ENCODE measurements at places on chromosomes 7 and 10.

DNA sequence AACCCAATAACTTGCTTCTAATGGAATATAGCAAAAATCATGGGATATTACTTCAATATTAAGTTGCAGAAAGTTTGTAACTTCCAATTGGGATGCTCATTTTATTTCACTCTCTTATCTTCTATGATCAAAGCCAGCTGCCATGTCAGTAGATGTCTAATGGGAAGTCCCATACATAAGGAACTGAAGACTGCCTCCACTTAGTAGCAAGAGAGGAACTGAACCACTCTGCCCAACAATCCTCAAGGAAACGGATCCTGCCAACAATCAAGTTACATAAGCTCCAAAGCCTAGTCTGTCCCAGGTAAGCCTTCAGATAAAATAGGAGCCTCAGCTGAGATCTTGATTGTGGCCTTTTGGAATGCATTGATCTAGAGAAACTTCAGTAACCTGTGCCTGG, 431.5 kb upstream of the PCDH15 start:
- DNase-seq: no peak

GRCh38 chr10:6486309-6486708, 93.8 kb downstream of the PRKCQ start:
- DNase-seq: no peak

GRCh38 chr7:26705567-26705966, 158.8 kb downstream of the SKAP2 start:
- DNase-seq: no peak

- DNase-seq: no peak
Measured at GRCh38 chr7:99562832-99563231, 4.4 kb downstream of the ZNF655 start.

DNA sequence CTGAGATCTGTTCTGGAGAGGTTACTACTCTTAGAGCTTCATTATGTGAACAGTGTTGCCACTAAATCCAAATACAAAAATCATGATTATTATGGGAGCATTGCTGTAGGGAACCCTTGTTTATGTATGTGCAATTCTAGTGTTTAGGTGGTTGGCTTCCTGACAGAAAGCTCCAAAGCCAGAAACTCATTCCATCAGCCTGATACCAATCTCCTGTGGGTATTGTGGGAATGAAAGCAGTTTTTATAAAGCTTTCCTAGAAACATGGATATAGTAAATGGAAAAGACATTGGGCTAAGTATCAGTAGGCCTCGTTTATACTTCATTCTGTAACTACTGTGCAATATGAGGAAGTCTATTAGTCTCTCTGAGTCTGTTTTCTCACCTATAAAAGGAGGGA, 6.4 kb downstream of the SDK1 start:
- no peak for DNase-seq

DNA sequence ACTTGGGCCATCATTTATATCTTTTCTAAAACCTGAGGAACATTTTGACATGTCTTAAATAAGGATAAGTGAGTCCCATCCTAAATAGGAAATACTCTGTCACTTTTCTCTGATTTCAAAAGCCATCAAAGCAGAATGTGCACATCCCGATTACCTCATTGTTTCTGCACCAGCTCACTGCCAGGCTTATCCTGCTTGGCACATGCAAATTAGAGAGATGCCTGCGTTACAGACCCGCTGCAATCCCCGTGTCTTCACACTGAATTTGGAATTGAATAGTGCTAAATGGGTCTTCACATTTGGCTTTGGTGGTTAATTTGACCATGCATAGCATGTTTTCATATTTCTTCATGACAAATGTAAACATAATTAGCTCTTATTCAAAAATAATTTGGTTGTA, 279.5 kb downstream of the WDR37 start:
- DNase-seq: no peak
